ENCODE measurements at places on chromosomes 12 and 14.
A peak's percentile ranks its signal among the peaks of the same experiment; 100 is the strongest.

GRCh38 chr14:53663709-53664108 lies 292.9 kb downstream of the BMP4 start:
- peak; percentile 53 for DNase-seq

GRCh38 chr14:50038398-50039119 lies 77.8 kb downstream of the VCPKMT start:
- DNase-seq, result peak; percentile 98

DNA sequence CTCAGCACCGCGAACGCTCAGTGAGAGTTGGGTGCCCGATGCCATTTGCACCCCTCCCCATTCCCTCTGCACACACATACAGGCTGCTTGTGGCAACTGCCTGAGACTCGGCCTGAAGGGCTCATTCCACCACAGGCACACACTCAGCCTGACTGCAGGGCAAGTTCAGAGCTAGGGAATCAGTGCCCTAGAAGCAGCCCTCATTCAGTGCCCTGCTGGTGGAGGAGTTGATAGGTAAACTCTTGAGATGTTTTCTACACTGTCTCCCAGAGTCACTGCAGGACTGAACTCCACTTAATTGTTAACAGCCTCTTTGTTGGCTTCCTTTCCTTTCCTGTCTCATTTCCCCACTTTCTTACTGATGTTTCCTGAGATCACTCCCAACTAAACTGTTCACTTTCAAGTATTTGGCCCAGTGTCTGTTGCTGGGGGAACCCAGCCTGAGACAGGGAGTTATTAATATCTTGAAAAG lies 16.9 kb downstream of the PPP1R36 start:
- no peak for DNase-seq

DNA sequence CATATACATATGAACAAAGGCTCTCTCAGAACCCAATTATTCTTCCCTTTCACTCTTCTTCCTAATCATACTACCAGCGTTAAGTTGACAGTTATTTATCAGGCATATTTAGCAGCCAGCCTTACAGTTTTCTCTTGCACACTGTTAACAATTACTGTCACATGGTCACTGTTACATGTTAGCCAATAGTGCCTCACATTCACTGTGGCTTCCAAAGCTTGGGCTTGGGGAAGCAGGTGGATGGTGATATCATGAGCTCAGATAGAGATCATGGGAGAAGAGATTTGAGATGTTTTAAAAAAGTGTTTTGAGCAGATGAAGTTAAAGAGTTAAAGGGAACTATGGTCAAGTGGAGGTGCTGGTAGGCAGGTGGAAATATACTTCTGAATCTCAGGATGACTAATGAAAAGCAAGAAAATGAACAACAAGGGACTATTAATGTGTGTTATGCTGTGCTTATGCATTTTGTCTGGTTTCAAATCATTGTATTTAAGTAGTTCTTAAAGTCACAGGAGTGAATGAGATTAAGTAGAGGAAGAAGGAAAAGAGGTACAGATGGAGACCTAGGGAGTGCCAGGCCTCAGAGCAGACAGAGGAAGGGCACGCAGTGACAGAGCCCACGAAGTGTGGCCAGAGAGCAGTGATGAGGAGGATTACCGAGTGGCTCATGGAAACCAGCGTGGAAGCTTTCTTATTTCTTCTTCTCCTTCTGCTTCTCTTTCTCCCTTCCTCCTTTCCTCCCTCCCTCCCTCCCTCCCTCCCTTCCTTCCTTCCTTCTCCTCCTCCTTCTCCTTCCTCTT lies 39.6 kb downstream of the BICD1 start:
- no peak for DNase-seq

DNA sequence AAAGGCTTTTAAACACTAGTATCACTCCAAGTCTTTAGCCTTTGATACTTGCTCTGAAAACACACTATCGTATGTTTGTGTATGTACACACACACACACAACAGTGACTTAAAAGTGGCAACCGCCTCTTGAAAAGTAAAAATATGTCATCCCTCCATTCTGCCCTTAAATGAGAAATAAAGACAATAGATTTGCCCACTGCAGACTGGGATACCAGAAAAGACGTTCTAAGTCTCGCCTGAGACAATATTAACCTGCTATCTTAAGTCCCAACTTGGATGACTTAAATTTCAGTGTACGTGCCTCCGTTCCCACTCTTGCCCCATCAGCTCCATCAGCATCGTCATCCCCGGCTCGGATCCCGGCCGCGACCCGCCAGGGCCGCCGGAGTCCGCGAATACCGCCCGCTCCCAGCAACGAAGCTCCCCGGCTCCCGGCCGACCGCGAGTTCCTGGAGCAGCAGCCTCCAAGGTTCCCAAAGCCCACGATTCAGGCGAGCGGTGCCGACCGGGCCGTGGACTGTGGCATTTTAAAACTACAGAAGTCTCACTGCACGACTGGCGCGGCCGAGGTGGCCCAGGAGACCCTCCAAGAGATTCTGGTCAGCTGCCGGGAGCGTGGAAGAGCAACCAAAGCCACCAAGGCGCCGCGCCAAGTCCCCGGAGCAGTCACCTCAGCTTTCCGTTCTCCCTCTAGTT lies 2.8 kb upstream of the ARID2 start:
- peak; percentile 39 for DNase-seq

Data from PC-3 (cell line).